ENCODE measurements at places on chromosomes 12 and 14. TPM values are rescaled to one million over a fixed set of nuclear protein-coding genes. Genes with fewer than 3 reads are reported as not detected.

C12orf56 gene
- total RNA-seq: not detected

AMDHD1 gene
- total RNA-seq: 0.52 TPM

KLHL33 gene
- total RNA-seq: 0.07 TPM

SLC25A47 gene
- not detected for total RNA-seq

GPR84 gene
- total RNA-seq: 1.2 TPM

ANG gene
- total RNA-seq: 0.38 TPM

DNA sequence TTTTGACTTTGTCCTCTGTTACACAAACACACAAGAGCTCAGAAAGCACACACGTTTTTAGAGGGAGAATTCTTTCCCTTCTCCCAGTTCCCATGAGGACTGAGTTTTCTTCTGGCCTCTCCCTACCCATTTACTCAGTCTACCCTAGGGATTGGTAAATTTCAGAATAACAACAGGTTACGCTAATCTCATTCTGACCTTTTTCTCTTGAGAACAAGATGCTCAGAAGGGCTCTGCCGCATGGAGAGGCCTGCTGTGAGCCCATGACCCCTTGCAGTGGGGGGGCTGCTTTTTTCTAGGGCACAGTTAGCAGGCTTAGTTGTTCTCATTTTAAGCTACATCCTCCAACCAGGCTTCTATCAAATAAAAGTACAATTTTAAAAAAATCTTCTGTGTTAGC, 69.5 kb downstream of the GPR135 start:
- H3K27ac ChIP-seq: no peak overlapping the region
- H3K4me3 ChIP-seq: no peak overlapping the region
- no peaks in the 10 kb centered on the region for H3K36me3 ChIP-seq
- H3K27me3 ChIP-seq: peaks cover 9% of the 10 kb centered on the region
- no peak for DNase-seq
- H3K4me1 ChIP-seq: peaks cover 9% of the 10 kb centered on the region

DNA sequence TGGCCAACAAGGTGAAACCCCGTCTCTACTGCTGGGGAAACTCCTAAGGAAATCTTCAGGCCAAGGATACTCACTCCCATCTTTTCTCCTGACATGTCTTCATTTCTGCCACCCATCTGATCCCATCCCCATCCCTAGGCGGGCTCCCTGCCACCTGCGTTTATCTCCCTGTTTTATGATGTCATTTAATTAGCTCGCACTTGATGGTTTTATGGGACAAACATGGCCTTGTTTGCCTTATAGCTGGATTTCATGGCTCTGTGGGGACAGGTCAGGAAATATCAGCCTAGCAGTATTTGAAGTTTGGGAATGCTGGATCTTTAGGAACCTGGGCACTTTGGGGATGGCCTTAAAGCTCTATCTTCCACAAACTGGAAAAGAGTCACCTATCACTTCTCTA, 88.5 kb upstream of the CISTR start:
- DNase-seq: no peak
- H3K36me3 ChIP-seq: no peaks in the 10 kb centered on the region
- no peaks in the 10 kb centered on the region for H3K4me1 ChIP-seq
- H3K27ac ChIP-seq: no peak overlapping the region
- no peak overlapping the region for H3K4me3 ChIP-seq

DNA sequence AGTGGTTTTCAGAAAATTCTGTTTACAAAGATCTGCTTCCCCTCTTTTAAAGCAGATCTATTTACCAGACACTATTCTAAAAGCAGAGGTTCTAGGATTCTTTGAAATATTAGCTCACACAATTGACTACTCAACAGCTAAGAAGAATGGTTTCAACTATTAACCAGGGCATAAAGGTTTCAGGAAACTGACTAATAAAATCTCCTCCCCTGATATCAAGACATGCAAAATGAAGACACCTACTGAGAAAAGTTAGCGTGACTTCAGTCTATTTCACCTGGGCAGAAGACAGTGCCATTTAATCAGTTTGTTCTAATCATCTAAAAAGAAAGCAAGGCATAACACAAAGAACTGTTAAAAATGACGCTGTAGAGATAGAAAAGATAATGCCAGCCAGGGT, 22.2 kb downstream of the DAD1 start:
- H3K27ac ChIP-seq: peak overlapping the region; percentile 97
- H3K27me3 ChIP-seq: no peaks in the 10 kb centered on the region
- H3K4me1 ChIP-seq: peaks cover 77% of the 10 kb centered on the region
- peak overlapping the region; percentile 47 for H3K4me3 ChIP-seq

- no peak for DNase-seq
- H3K27me3 ChIP-seq: peaks cover 22% of the 10 kb centered on the region
- H3K4me1 ChIP-seq: peaks cover 8% of the 10 kb centered on the region
Measured at GRCh38 chr12:128830505-128830893, 6.7 kb upstream of the SLC15A4 start.

GRCh38 chr14:31884776-31885379, 192.2 kb upstream of the ARHGAP5 start:
- H3K4me3 ChIP-seq: no peak overlapping the region
- no peak overlapping the region for H3K27ac ChIP-seq
- no peaks in the 10 kb centered on the region for H3K4me1 ChIP-seq
- DNase-seq: no peak
- H3K27me3 ChIP-seq: no peaks in the 10 kb centered on the region
- H3K36me3 ChIP-seq: no peaks in the 10 kb centered on the region

- no peak overlapping the region for H3K4me3 ChIP-seq
- no peak for DNase-seq
- H3K36me3 ChIP-seq: peaks cover 17% of the 10 kb centered on the region
- no peak overlapping the region for H3K27ac ChIP-seq
- H3K4me1 ChIP-seq: peaks cover under 1% of the 10 kb centered on the region
- H3K27me3 ChIP-seq: no peaks in the 10 kb centered on the region
Measured at GRCh38 chr14:103705504-103706284, 9.6 kb downstream of the XRCC3 start.

DNA sequence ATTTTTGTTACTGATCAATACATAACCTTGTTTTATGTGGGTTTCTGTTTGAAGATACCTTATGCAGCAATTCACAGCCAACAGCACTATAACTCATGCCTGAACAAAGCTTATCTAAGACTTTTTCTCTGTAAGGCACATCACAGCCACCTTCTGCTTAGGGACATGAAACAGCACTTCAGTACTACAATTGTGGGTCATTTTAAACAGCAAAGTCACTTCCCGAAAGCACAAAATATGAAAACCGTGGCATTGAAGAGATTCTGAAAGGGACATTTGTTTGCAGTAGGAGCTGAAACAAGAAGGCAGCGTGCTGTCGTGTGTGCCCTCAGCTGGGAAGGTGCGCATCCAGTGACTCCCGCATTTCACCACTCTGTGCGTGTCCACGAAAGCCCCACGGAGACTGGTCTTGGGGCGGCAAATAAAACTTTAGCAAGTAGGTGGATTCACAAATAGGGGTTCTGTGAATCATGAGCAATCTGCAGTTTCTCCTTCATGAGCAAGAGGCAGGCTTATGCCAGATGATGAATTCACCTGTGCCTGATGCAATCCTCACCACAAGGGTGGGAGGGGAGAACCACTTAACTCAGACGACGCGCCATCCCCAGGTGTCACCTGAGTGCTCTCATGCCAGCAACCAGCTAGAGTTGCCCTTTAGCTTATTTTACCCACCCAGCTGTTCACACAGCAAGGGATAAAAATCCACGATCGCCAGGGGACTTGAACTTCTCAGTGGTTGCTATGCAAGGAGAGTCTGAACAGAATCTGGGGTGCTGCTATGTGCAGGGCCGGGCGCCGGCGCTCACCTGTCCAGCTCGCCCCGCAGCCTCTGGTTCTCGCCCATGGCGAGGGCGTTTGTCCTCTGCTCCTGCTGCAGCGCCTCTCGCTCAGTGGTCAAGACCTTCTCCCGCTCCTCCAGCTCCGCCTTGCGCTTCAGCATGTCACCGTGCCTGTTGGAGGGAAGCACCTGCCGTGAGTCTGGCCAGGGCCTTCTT, 54.9 kb upstream of the GPR68 start:
- DNase-seq: peak; percentile 71
- no peaks in the 10 kb centered on the region for H3K27me3 ChIP-seq
- H3K4me3 ChIP-seq: no peak overlapping the region
- peaks cover 51% of the 10 kb centered on the region for H3K36me3 ChIP-seq
- H3K4me1 ChIP-seq: peaks cover 58% of the 10 kb centered on the region
- peak overlapping the region; percentile 83 for H3K27ac ChIP-seq

DNA sequence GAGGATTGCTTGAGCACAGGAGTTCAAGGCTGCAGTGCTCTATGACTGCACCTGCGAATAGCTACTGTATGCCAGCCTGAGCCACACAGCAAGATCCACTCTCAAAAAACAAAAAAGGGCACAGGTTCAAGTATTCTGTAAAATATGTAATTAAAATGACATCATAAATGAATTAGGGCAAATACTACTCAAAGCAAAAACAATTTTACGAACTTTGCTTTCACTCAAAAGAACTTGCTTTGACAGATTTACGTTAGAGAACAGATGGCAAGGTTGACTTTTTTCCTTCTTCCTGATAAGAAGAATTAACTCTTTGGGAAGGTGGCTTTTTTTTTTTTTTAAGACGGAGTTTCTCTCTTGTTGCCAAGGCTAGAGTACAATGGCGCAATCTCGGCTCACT, 44.0 kb upstream of the EAPP start:
- no peak overlapping the region for H3K4me3 ChIP-seq
- H3K27me3 ChIP-seq: no peaks in the 10 kb centered on the region
- peaks cover 28% of the 10 kb centered on the region for H3K36me3 ChIP-seq
- H3K4me1 ChIP-seq: peaks cover 3% of the 10 kb centered on the region
- DNase-seq: no peak
- no peak overlapping the region for H3K27ac ChIP-seq

DNA sequence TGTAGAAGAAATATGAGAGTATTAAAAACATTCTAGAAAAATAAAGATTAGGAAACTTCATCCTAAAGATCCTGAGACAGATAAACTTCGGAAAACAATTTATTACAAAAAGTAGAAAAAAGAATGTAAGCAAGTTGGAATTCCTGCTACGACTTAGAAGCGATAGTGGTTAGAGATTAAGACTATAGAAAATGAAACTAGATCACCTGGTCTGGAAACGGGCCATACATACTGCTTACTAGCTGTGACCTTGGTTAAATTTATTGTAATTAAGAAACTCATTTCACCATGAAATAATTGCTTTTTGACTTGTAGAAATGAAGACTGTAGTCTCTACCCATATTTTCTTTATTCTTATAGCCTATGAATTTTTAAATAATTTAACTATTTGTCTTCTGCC, 614.1 kb downstream of the SLC16A7 start:
- H3K27me3 ChIP-seq: no peaks in the 10 kb centered on the region
- H3K27ac ChIP-seq: no peak overlapping the region
- no peaks in the 10 kb centered on the region for H3K4me1 ChIP-seq
- no peak for DNase-seq
- no peaks in the 10 kb centered on the region for H3K36me3 ChIP-seq

DNA sequence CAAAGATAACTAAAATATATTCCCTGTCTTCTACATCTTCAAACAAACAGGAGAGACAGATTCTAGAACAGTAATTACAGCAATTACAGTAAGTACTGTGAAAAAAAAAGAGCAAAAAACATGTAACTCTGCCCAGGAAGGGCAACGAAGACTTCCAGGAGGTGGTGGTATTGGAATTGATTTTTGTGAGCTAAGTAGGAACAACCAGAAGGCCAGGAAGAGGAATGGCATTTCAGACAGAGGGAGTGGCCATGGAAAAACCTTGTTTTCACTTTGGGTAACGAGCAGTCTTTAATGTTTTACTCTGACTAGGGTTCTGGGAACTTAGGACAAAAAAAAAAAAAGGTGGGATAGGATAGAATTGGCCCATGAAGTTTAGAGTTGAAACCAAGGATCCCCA, 196.3 kb upstream of the PLEKHG7 start:
- peaks cover 57% of the 10 kb centered on the region for H3K4me1 ChIP-seq
- DNase-seq: no peak
- H3K4me3 ChIP-seq: no peak overlapping the region
- no peaks in the 10 kb centered on the region for H3K36me3 ChIP-seq
- H3K27me3 ChIP-seq: no peaks in the 10 kb centered on the region

- no peak overlapping the region for H3K4me3 ChIP-seq
- no peaks in the 10 kb centered on the region for H3K27me3 ChIP-seq
- H3K4me1 ChIP-seq: no peaks in the 10 kb centered on the region
- DNase-seq: no peak
Measured at GRCh38 chr12:25789541-25789944, 168.9 kb upstream of the RASSF8 start.

GRCh38 chr14:91223028-91223783, 21.3 kb downstream of the GPR68 start:
- H3K27ac ChIP-seq: peak overlapping the region; percentile 78
- H3K4me1 ChIP-seq: peaks cover 73% of the 10 kb centered on the region
- H3K4me3 ChIP-seq: no peak overlapping the region
- H3K27me3 ChIP-seq: no peaks in the 10 kb centered on the region

- DNase-seq: no peak
- no peak overlapping the region for H3K4me3 ChIP-seq
- H3K27ac ChIP-seq: no peak overlapping the region
- peaks cover 4% of the 10 kb centered on the region for H3K27me3 ChIP-seq
Measured at GRCh38 chr14:38989922-38990546, 113.0 kb downstream of the SEC23A start.

- no peak overlapping the region for H3K4me3 ChIP-seq
- H3K36me3 ChIP-seq: peaks cover 38% of the 10 kb centered on the region
- no peaks in the 10 kb centered on the region for H3K27me3 ChIP-seq
- H3K27ac ChIP-seq: no peak overlapping the region
Measured at GRCh38 chr14:55019968-55020554, 6.8 kb downstream of the WDHD1 start.

- no peak overlapping the region for H3K4me3 ChIP-seq
- H3K36me3 ChIP-seq: no peaks in the 10 kb centered on the region
- H3K27ac ChIP-seq: no peak overlapping the region
- no peaks in the 10 kb centered on the region for H3K4me1 ChIP-seq
- H3K27me3 ChIP-seq: no peaks in the 10 kb centered on the region
Measured at GRCh38 chr14:104284107-104284592, 145.8 kb downstream of the KIF26A start.

- H3K27ac ChIP-seq: no peak overlapping the region
- no peaks in the 10 kb centered on the region for H3K27me3 ChIP-seq
- H3K4me1 ChIP-seq: peaks cover 10% of the 10 kb centered on the region
Measured at GRCh38 chr12:31650918-31651317, 8.6 kb upstream of the ETFBKMT start.

- peaks cover 36% of the 10 kb centered on the region for H3K4me1 ChIP-seq
- H3K27ac ChIP-seq: no peak overlapping the region
- H3K36me3 ChIP-seq: peaks cover 42% of the 10 kb centered on the region
Measured at GRCh38 chr14:97942921-97943320, 1145.7 kb downstream of the VRK1 start.

GRCh38 chr12:76618031-76618430, 58.5 kb upstream of the OSBPL8 start:
- DNase-seq: no peak
- no peak overlapping the region for H3K27ac ChIP-seq
- no peak overlapping the region for H3K4me3 ChIP-seq
- peaks cover 4% of the 10 kb centered on the region for H3K4me1 ChIP-seq
- no peaks in the 10 kb centered on the region for H3K27me3 ChIP-seq

DNA sequence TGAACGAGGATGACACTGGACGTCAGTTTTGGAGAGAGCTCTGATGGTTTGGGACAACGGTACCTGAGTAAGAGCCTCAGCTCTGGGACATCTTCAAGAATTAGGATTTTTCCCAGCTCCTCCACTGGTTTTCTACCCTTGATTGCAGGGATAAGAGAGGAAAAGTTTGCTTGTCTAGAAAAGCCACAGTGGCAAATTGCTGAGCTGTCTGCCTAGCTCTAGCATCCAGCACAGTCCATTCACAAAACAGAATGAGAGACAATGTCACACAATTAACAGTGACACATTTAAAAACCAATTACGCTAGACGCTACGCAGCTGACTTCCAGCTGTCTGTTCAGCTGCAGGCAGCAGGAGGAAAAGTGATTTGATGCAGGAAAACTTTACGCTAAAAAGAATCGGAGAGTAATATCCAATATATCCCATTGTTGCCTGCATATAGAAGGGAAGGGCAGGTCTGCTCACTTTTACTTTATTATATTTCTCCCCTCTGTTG, 168.1 kb upstream of the PRICKLE1 start:
- H3K27ac ChIP-seq: no peak overlapping the region
- H3K27me3 ChIP-seq: no peaks in the 10 kb centered on the region
- no peak for DNase-seq
- no peaks in the 10 kb centered on the region for H3K4me1 ChIP-seq
- no peaks in the 10 kb centered on the region for H3K36me3 ChIP-seq
- no peak overlapping the region for H3K4me3 ChIP-seq
